AG09319 (cell line): ENCODE measurements at places on chromosomes 5 and 9.

DNA sequence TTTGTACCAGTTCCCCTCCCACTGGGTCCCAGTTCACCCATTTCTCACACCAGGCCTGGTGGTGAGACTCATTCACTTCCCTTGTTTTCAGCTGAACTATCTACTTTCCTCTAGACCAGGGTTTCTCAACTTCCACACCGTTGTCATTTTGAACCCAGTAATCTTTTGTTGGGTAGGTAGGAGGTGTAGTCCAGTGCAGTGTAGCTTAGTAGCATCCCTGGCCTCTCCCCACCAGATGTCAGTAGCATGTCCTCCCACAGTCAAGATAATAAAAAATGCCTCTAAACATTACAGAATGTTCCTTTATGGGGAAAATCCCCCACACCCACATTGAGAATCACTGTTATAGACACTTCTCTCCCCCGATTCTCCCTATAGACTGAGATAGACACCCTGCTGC is 299.1 kb downstream of the EPB41L4A start:
- DNase-seq: no peak

DNA sequence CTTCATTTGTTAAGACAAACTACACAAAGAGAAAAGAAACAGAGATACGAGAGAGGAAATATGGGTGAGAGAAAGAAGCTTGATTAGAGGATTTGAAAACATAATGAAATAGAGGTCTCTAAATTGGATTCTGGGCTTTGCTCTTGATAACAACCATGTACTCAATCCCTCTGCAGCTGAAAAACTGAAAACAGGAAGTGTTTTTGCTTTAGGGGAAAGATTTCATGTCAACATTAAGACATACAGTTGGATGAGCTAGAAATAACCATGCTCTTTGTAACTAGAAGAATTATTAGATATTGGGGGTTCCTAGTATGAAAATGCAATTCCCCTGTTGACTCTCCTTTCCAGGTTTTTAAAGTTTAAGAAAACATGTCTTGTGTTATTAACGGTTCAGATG is 21.9 kb downstream of the CRHBP start:
- DNase-seq: no peak

DNA sequence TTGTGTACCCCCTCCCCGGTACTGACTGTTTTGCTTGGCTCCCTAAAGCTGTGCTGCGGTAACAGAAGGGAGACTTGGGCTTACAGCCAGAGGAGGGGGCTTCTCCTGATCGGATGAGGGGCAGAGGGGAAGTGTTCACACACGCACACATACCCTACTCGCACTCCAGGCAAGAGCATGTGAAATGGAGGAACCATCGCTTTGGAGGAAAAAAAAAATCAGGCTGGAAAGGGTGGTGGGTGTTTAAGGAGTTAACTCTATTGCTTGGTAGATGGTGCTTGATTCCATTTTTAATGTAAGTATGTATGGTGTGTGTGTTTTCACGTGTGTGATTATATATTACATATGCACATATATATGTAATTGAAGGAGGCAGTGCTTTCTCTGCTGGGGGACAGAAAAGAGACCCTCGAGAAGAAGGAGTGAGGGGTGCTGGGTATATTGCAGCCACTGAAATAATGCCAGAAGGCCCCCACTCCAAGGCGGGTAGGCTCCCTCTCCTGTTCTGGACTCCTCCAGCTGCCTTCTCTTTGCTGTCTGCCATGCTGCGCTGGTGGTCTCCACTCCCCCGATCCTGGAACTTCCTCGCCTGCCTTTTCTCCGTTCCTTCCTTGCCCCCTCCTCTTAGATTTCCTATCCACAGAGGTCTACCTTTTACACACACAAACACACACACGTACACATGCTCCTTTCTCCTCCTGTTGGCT is 721 bp downstream of the GRIA1 start:
- no peak for DNase-seq

- no peak for DNase-seq
Observed at GRCh38 chr5:121264605-121265004, 587.1 kb upstream of the FTMT start.

GRCh38 chr5:137269946-137270345 is 229.2 kb downstream of the SPOCK1 start:
- DNase-seq: no peak

DNA sequence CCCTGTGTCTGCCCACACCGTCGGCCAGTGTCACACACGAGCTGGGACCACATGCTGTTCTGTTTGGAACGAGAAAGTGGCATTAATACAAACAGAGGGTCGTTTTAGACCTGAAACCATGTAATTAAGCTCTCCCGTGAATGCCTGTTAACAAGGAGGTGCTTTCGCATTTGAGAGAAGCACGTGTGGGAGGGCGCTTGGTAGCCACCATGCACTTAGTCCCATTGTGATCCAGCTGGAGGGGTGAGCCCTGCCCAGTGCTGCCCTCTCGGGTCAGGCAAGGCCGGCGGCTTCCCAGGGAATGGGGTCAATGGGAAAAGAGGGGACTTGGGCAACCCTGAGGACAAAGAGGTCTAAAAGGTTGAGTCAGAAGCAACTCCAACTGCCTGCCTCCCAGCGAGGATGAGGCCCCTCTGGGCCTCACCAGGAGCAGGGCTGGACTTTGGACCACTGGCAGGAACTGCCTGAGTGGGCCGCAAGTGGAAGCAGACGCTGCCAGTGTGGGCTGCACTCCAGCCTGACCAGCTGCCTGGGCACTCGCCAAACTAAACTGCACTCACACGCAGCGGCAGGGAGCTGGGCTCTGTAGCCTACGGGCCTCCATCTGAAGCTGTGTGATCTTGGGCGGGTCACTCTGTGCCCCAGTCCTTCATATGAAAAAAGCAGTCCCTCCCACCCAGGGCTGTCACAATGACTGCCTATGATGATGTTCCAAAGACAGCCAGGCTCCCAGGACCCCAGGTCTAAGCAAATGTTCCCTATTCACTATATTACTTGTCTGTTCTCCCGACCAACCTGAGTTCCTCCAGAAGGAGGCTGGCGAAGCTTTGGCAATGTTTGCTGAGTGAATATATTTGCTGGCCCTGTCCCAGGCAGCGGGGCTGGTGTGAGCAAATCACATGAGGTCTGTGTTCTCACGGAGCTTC is 195.7 kb downstream of the CDK5RAP2 start:
- DNase-seq: peak; percentile 66
